ENCODE measurements at places on chromosomes 13 and 19.

DNA sequence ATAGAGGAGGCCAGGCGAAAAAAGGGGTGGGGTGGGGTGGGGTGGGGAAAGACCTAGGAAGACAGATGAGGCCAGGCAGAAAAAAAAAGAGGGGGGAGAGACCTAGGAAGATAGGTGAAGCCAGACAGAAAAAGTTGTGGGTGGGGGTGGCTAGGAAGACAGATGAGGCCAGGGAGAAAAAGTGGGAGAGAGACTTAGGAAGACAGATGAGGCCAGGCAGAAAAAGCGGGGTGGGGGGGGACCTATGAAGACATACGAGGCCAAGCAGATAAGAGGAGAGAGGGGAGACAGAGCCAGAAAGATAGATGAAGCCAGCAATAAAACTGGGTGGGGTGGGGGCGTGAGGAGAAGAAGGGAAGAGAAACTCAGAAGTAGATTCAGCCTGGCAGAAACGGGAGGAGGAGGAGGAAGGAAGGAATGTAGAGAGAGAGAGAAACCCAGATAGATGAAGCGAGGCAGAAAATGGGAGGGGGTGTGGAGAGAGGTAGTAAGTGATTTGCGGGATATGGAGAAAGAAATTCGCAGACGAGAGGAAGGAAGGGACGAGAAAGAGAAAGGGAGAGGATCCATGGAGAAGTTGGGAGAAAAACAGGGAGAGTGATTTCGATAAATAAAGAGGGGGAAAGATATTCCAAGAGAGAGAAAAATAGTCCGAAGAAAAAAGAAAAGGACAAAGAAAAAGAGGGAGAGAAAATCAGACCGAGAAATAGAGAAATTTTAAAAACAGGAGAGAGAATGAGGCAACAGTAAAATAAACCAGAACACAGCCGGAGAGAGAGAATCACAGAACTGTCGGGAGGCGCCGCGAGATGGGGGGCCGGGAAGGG, 12.2 kb upstream of the CACNG6 start:
- DNase-seq = no peak

GRCh38 chr19:5340637-5341447, at the start of gene PTPRS:
Gene PTPRS (minus strand): TSS chr19:5340812. CDS start chr19:5286140, 54,672 bp downstream.
- peak; percentile 69 for DNase-seq

DNA sequence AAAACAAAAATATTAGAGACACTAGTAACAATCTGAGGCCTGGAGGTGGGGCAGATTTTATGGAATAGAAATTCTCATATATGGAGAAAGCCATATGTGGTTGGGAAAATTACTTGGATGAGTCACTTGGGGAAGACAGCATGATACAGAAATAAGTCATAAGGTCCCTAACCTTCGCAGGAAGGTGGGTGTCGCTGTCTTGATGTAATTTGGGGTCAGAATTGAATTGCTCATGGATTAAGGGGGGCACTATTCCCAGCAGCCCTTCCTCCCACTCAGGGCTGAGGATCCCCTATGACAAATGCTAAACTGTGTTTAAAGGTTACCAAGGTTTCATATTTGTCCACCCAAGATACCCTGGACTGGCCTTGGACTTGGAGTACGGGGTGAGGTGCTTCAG, 5.0 kb downstream of the RDH8 start:
- peak; percentile 25 for DNase-seq

DNA sequence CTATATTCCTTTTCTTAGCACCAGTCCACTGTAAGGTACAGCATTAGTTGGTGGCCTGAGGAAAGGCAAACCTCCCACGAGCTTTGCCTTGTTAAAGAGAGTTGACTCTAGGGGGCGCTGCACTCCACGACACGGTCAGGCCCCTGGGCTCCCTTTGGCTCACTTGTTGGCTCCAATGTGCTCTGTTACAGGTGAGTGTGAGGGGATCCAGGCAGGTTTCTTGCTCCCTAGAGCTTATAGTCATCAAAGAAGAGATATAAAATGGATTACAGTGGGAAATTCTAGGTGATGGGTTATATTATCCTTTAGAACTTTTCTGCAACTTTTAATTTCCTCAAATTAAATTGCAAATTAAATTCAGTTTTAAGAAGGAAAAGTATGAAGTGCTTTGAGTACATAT, 3.7 kb downstream of the WDR87 start:
- DNase-seq = peak; percentile 80

DNA sequence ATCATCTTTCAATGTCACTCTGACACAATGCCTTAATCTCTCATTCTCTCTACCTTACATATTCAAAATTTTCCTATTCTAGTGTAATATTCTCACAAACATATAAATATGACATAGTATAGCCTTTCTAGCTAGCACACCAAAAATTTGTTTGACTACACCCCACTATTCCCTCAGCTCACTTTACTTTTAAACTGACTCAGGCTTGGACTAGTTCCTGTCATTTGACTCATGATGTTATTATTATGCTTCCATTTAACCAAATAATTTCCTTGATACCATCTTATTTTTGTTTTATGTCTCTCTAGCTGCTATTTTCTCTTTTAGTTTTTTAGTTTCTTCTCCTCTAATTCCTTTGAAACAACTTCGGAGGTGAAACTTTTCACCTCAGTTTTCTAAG, 1745.6 kb upstream of the PCDH20 start:
- peak; percentile 1 for DNase-seq

Data from fibroblast of villous mesenchyme (primary cell).